Activated CD4-positive, alpha-beta T cell treated with anti-CD3 and anti-CD28 coated beads, Interleukin-2, Interleukin-4, amounts not matched to agents 100 ng/mL and 50 ng/mL, durations not matched to agents 16 hours and 8 hours (primary cell): ENCODE measurements at places on chromosomes 7 and 10.

- no peak for DNase-seq
These were observed 155.4 kb upstream of the CACNA2D1 start for GRCh38 chr7:82598958-82599357.

DNA sequence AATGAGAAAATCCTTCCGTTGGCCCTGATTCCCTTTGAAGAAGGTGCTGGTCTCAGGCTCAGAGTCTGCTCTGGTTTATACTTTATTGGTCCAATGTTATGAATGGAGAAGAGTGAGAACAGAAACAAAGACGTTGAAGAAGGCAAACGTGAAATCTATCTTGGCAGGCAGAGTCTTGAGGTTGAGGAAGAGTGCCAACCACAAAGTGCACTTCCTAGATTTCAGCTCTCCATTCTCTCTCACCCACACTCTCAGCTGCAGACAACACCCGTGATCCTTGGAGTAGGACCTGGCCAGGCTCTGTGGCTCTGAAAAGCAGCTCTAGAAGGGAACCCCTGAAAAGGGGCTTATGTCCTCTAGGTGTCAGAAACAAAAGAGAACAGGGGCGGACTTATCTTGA lies 128.9 kb upstream of the PLXNA4 start:
- no peak for DNase-seq

DNA sequence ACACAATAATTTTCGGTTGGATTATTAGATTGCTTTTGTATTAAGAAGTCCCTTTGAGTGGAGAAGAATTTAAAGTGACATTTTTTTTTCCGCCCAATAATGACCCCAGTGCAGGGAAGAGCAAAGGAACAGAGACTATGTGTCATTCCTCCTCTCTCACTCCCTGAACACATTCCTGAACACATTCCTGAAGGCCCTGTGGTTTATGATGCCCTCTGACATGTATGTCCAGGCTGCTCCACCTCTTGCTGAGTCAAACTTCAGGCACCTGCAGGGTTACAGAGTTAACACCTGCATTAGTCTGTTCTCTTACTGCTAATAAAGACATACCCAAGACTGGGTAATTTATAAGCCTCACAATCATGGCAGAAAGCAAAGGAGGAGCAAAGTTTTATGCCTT lies 704.0 kb upstream of the LRRN3 start:
- DNase-seq, result no peak

- no peak for DNase-seq
These were observed 96.5 kb upstream of the CREB5 start for GRCh38 chr7:28315565-28316410.

GRCh38 chr7:311131-311680 lies 21.2 kb downstream of the FOXL3 start:
- no peak for DNase-seq

DNA sequence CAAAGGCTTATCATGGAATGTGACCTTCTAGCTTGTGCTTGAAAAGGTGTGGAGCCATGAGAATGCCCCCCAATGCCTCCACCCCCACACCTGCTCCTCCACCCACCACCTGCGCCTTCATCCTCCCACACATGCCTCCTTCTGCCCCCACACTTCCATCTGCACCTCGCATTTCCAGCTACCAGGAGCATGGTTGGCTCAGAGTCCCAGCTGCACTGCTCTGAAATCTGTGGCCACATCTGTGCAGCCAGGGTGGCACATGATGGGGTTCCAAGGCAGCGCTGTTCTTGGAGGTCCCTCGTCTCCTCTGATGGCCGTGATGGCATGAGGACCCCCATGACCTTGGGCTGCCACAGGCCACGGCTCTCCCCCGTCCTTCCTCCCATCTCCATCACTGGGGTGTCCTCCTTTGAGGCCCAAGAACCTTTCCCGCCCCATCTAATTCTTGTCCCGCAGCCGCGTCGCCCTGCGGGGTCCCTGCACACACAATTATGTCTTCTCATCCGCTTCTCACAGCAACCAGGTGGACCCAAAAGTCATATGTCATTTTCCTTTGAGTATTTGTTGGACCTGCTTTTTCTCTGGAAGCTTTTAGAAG lies 40.6 kb upstream of the CNPY1 start:
- no peak for DNase-seq

- DNase-seq, result no peak
These were observed 5.3 kb upstream of the ALDH18A1 start for GRCh38 chr10:95661818-95662217.

DNA sequence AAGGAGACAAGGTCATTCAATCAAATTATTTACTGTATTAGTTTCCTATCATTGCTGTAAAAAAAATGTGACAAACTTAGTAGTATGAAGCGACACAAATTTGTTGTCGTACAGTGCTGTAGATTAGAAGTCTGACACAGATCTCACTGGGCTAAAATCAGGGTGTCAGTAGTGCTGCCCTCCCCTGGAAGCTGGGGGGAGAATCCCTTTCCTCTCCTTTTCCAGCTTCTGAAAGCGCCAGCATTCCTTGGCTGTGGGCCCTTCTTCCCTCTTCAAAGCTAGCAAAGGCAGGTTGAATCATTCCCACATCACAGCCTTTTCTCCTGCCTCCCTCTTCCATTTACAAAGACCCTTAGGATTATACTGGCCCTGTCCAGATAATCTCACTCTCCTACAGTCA lies 28.0 kb downstream of the VPS41 start:
- no peak for DNase-seq

DNA sequence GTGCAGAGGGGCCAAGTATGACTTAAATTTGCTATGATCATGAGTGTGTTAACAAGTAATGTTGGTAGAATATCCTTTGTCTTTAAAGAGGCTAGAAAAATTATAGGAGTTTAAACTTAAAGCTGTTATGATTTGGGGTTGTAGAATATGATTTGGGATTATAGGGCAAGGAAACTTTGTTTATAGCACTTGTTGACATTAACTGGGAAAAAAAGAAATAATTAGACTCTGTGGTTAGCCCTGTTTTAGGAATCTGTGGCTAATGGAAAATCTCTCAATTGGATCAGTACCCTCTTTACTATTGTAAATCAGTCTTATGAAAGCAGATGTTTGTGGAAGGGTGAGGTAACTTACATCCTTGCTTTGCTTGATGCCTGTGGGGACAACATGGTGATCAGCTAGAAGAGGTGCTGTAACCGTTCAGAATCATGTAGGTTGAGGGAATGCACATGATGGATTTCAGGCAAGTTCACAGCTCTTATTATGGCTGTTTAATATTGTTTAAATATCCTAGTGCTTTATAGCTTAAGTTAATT lies 11.1 kb downstream of the ING3 start:
- no peak for DNase-seq

- DNase-seq, result no peak
These were observed 504.8 kb upstream of the PHF14 start for GRCh38 chr7:10468908-10469307.

- no peak for DNase-seq
These were observed 120.1 kb downstream of the PTPN20 start for GRCh38 chr10:47031211-47031900.

GRCh38 chr7:150620061-150620460 lies 12.1 kb downstream of the GIMAP6 start:
- DNase-seq, result no peak

DNA sequence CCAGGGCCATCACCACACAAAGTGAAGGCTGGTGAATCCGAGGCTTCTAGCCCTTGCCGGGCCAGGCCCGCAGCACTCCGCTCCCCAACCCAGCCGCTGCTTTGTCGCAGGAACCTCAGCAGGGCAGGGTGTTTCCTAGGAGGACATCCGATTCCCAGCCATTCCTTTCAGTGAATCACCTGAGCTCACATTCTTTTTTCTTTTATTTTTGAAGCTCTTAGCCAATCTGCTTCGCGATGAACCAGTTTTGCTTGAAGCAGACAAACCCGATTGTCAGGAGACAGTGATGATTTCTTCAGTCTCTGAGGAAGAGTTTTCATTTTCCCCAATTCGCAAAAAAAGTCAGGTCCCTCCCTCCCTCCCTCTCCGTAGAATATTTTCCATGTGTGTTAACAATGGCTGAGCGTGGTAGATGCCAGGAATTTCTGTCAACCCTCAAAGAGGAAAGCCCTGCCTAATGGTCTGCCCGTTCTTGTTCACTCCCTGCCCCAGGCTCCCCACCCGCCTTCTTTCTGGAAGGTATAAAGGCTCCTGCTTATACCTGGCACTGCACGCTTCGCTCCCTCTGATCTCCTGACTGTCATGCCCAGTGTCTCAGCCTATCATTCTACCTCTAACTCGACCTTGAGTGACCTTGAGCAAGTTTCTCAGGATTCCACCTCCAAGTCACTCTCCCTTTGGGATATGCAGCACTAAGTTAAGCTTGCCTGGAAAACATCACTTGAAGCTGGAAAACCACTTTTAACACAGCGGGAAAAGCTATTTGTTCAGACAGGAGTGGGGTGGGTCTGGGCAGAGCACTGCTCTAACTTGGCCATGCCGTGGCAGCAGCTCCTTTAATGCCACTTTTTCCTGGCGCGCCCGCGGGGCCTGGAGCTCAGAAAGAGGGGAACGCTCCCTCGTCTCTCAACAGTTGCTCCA lies 35.1 kb downstream of the EGFR start:
- no peak for DNase-seq

DNA sequence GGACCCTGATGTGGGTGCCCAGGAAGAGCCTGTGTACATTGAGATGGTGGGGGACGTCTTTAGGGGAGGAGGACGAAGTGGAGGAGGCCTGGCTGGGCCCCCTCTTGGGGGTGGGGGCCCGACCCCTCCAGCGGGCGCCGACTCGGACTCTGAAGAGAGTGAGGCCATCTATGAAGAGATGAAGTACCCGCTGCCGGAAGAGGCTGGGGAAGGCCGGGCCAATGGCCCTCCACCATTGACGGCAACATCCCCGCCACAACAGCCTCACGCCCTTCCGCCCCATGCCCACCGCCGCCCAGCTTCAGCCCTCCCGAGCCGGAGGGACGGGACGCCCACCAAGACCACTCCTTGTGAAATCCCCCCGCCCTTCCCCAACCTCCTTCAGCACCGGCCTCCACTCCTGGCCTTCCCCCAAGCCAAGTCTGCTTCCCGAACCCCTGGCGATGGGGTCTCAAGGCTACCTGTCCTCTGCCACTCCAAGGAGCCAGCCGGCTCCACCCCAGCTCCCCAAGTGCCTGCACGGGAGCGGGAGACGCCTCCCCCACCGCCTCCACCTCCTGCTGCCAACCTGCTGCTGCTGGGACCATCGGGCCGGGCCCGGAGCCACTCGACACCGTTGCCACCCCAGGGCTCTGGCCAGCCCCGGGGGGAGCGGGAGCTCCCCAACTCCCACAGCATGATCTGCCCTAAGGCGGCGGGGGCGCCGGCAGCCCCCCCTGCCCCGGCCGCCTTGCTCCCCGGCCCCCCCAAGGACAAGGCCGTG lies 4.8 kb downstream of the NYAP1 start:
- no peak for DNase-seq
